ENCODE measurements at places on chromosomes 3 and 15.

DNA sequence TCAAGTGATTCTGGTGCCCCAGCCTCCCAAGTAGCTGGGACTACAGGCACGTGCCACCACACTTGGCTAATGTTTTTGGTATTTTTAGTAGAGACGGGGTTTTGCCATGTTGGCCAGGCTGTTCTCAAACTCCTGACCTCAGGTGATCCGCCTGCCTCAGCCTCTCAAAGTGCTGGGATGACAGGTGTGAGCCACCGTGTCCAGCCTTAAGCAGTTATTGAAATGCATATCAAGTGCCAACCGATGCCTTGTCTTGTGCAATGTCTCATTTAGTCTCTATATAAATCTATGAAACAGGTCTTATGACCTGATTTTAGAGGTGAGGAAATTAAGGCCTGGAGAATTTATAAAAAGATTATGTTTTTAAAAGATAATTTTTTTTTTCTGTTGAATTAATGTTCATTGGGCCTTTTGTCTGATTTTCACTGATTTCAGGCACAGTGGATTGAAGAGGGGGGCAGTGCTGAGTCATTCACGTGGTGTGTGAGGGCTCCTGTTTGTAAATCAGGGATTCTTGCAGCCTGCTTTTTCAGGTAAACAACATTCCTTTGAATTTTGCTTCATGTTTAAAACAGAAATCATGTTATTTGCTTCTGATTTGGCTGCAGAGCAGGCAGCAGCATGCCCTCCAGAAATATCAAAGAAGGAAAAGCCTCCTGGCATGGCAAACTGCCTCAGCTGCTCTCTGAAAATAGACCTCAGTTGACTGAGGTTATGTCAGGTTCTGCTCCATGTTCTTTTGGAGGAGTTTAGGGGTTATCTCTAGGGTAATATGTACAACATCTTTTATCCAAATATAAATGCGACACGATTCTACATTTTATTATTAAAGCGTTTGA is 407.0 kb upstream of the RGMA start:
- DNase-seq, result no peak

GRCh38 chr3:164113371-164114332 is 964.6 kb downstream of the SI start:
- DNase-seq, result no peak

DNA sequence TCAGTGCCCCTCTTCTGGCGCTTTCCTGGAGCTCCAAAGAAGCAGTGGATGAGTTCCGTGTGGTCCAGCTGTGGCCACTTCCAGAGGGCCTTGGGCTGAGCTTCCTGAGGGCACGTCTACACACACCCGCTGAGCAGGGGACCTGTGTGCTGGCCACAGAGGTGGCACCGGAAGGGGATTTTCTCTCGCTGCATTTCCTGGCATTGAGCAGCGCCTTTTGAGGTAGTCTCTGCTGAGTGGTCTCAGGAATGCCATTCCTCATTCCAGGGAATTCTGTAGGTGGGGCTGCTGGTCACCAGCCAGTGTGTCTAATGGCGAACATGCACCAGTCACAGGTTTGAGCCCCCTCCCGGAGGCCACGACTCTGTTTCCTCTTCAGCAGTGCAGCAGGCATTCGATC is 48.1 kb downstream of the AMOTL2 start:
- no peak for DNase-seq

DNA sequence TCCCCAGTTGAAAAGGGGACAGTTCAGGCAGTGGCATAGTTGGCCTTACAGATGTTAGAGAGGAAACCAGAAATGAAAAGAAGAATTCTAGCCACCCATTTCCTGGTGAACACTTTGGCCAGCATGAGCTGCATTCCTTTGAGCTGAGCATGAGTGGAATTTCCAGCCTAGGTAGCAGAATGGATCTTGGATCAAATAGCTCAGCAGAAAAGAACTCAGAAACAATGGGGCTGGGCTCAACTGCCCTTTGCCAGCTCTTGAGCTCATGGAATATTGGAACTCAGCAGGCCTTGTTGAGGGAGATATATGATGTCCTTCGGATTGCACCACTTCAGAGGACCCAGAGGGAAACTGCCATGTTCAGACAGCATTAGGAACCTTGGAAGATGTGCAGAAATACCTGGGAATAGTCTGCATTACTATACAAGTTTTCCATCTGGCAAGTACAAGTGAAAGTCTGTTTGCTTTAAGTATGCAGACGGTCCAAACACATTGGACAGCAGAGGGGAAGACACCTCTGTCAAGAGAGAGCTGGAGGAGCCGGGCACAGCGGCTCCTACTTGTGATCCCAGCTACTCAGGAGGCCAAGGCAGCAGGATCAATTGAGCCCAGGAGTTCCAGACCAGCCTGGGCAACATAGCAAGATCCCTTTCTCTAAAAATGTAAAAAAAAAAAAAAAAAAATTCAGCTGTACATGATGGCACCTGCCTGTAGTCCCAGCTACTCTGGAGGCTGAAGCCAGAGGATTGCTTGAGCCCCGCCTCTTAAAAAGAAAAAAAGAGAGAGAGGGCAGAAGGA is 3.1 kb upstream of the CDV3 start:
- DNase-seq, result peak; percentile 93

DNA sequence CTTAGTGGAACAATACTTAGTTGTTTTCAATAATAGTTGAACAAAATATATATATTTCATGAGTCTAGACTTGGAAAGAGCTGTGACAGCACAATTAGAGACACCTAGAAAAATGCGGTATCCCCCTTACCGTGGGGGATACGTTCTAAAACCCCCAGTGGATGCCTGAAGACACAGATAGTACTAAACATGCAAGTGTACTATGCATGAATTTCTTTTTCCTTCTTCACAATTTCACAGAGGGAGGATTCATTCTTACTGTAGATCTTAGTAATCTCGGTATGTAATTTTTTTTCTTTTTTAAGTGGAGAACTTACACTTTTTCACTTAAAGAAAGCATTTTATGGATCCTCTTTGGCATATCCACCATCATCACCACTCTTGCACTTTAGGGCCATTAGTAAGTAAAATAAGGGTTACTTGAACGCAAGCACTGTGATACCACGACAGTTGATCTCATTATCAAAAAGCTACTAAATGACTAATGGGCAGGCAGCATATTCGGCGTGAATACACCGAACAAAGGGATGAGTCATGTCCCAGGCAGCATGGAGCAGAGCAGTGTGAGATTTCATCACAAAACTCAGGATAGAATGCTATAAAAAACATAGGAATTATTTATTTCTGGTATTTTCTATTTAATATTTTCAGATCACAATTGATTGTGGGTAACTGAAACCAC is 72.3 kb upstream of the ZNF280D start:
- peak; percentile 91 for DNase-seq

GRCh38 chr3:38001456-38002081 is 11.0 kb downstream of the VILL start:
- DNase-seq, result no peak

DNA sequence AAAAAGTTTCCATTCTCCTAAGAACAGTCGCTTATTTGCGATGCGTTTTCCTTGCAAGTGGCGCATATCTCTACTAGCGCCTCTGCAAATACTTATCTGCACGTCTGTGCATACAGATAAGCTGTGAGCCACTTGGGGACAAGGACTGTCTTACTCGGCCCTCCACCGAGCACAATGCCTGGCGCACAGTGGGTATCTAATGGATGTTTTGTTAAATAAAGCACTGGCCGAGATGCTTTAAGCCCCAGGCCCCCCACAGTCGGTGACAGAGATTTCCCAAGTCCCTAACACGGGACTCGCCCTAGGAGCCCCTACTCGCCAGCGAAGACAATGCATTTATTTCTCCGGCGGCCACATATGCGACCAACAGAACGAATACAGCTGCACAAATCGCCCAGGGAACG is 503 bp downstream of the HLTF start:
- peak; percentile 33 for DNase-seq

- no peak for DNase-seq
Measured at GRCh38 chr3:41426485-41426884, 227.2 kb downstream of the CTNNB1 start.

DNA sequence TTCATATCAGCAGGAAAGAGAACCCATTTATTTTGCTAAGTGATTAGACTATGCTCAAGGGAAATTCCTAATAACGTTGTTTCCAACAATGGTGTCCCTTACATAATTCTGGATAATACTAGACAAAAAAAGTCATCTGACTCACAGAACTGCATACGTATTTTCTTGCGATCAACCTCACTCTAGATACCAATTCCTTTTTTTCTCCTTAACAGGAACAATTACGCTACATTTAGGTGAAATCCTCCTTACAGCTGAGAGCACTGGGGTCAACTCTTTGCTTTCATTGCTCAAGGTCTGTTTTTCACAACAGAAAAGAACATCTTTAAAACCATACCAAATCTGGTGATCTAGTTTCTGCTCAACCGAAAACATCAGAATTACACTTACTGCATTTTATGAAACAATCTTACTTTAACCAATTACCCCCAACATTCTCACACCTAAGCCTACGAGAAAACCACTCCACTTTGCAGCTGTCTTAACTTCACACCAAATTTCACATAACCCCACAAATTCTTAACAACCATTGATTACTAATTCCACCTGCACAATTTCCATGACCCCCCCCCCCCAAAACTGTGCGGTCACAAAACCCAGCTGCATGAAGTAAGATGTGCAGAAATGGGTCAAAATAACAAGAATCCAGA is 61.2 kb upstream of the ICE2 start:
- DNase-seq, result peak; percentile 8

- no peak for DNase-seq
Measured at GRCh38 chr3:61729038-61729634, 167.8 kb downstream of the PTPRG start.

DNA sequence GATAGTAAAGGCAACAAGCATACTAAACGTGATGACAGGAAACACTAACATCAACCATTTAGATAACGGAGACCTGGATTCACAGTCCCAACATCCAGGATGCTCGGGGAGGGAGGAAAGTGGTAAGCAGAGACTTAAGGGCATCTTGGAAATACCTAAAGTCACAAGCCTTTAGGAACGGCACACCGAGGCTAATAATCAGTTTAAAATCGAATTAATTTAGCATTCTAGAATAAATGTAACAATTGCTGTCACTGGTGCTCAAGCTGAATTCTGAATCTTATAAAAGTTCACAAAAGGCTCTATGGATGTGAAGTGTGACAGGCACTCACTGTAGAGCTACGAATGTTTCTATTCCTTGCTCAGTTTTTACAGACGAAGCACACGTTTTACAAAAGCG is 1.3 kb downstream of the CD47 start:
- no peak for DNase-seq

GRCh38 chr15:98548139-98548971 is 100.0 kb upstream of the IGF1R start:
- DNase-seq, result peak; percentile 62

GRCh38 chr3:129224984-129225393 is 24.4 kb upstream of the COPG1 start:
- DNase-seq, result peak; percentile 72

DNA sequence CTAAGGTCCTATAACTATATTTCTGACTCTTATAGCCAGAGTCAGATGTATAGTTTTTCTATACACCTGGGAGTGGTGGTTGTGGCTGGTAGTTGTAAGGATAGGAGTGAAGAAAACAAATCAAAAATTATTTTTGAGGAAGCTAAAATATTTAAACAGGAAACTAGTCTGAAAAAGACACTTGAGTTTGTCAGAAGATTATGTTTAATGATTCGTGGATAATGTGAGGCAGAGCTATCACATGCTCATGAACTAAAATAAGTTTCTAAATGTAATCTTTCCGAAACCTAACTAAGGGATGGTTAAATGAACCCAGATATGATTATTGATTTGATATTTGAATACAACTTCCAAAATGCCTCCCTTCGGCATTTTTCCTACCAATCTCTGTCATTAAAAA is 30.4 kb downstream of the GABRR3 start:
- no peak for DNase-seq

DNA sequence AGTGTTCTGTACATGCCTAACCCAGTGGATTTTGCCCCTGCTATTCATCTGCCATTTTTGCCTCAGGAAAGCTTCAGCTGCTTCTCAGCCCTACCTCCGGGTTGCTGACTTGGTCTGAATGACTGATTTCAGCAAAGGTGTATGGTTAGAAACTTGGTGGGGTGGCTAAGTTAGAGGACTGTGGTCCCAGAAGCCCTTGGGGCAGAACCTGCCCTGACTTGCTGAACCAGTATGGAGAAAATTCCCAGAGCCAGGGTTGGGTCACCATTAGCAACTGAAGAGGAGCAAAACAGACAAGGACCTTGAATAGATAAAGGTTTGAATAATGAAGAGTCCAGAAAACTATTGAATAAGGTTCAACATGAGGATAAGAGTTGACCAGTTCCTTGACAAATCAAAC is 6.1 kb upstream of the WWTR1 start:
- no peak for DNase-seq

GRCh38 chr3:45095916-45096526 is 50.2 kb downstream of the CDCP1 start:
- DNase-seq, result peak; percentile 57

GRCh38 chr3:123290107-123290930 is 88.6 kb downstream of the SEC22A start:
- no peak for DNase-seq

GRCh38 chr15:33451385-33451784 is 140.6 kb downstream of the RYR3 start:
- no peak for DNase-seq

DNA sequence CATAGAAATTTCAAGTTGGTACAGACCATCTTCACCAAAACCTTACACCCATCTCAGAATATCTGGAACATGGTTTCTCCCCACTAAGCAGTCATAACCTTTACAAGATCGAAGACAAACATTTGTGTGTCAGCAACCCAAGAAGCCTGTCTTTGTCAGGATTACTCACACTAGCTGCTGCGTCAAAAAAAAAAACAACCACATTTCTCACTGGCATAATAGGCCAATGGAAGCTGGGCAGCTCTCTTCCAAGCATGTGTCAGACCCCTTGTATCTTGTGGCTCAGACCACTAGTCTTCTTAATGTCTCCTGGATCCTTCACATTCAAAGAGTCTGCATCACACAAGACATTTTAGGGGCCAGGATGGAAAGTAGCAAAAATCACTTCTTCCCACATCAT is 266.9 kb upstream of the IGF1R start:
- no peak for DNase-seq

DNA sequence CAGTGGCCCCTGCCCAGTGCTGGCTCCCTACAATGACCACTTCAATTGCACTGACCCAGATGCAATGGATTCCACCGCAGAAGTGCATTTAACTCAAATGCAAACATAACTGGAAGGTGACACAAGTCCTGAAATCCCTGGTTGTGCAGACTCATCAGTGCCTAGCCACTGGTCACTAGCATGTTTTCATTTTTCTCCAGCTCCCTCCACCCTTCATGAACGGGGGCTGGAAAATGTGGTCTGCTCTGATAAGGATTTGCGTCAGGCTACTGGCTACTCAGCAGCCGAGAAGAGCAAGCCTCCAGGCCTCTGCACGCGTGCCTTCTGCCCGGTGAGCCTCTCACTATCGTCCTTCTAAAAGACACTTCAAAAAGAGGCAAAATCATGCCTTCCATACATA is 27.4 kb upstream of the FURIN start:
- peak; percentile 34 for DNase-seq

DNA sequence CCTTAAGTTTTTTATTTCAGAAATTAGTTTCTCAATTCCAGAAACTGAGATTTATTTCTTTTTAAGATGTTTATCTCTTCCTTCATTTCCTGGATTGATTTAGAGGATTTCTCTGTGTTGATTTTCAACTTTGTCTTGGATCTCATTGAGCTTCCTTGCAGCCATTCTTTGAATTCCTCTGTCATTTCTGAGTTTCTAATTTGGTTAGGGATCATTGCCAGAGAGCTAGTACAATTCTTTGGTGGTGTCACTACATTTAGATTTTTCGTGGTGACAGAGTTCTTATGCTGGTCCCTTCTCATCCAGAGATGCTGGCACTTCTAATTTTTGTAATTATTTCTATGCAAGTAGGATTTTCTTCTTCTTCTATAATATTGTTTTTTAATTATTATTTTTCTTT is 691.1 kb upstream of the NAALADL2 start:
- DNase-seq, result no peak

Measured in fibroblast of pulmonary artery (primary cell).